ENCODE measurements at places on chromosomes 4 and X.

DNA sequence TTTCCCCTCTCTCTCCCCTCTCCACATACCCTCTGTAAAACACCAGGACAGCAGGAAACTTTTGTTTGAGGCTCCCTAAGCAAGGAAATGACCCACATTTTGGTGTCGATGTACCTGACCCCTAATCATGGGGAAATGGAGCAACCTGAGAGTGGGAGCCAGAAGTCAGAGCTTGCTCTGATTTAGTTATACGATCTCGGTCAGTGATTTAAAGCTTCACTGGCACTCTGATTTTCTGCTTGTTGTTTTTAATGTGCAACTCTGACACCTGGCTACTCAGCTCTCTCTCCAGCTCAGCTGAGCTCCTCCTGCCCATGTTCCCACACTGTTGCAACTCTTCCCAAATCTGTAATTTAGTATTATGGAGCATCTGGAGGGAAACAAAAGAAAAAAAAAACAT, 408.6 kb downstream of the ADAM29 start:
- no peak for ATAC-seq

- ATAC-seq, result no peak
Observed at GRCh38 chr4:71290476-71290875, 48.3 kb upstream of the SLC4A4 start.

DNA sequence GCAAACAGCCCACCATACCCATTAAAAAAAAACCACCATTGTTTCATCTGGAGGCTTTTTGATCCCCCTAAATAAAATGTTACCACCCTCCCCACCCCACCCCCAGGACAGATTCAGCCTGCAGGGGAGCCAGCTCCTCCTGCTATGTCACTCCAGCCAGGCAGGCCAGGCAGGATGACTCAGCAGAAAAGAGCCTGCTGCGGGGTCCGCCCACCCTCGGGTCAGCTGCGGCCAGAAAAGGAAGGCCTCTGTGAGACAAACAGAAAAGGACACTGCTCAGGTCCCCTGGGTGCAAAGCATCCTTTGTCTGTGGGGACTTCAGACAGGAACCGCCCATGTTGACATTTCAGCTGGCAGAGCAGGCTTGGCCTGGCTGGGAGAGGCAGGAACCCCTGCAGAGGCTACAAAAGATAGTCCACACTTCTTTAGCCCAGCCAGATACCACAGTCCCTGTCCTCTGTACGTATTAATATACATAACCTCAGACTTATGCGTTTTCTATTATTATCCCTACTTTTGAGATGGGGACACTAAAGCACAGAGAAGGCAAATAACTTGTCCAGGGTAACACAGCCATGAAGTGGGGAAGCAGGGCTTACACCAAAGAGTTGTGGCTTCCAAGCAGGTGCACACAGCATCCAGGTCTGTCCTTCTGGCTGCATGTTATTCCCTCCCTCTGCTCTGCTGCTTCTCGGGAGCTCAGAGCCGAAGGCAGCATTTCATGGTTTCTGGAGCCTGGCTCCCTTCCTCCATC, 147.7 kb downstream of the CPEB2 start:
- peak; percentile 98 for ATAC-seq

DNA sequence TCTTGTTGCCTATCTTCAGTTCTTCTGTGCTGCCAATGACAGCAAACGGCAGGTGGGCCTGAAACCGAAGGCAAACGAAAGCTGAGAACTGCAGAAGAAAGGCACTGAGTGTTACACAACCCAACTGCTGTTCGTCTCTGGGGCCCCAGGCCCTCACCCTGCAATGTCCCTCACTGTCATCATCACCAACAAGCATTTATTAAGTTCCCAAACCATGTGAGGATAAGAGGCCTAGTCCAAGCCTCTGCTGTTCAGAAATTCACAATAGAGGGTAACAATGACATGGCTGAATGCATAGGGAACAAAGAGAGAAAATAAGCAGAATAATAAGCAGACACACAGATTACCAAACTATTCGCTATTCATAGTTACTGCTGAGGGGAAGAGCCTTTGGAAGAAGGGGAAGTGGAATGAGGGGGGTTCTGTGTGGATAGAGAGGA, 34.5 kb upstream of the NKRF start:
- no peak for ATAC-seq

GRCh38 chrX:70720721-70721120, 187.8 kb downstream of the TEX11 start:
- ATAC-seq, result no peak
